ENCODE measurements at places on chromosomes 7 and 10.

- no peaks in the 10 kb centered on the region for H3K27me3 ChIP-seq
- H3K27ac ChIP-seq: no peak overlapping the region
- no peak for DNase-seq
Measured at GRCh38 chr10:62130948-62131347, 137.7 kb downstream of the RTKN2 start.

- H3K36me3 ChIP-seq: peaks cover 2% of the 10 kb centered on the region
- no peaks in the 10 kb centered on the region for H3K27me3 ChIP-seq
- no peak overlapping the region for H3K4me3 ChIP-seq
- H3K4me1 ChIP-seq: peaks cover 21% of the 10 kb centered on the region
Measured at GRCh38 chr10:114571316-114571999, 86.6 kb downstream of the ABLIM1 start.

GRCh38 chr7:27048438-27048837 is 47.4 kb downstream of the HOXA1 start:
- no peaks in the 10 kb centered on the region for H3K27me3 ChIP-seq
- H3K27ac ChIP-seq: no peak overlapping the region
- no peaks in the 10 kb centered on the region for H3K36me3 ChIP-seq

- H3K27me3 ChIP-seq: no peaks in the 10 kb centered on the region
- H3K36me3 ChIP-seq: no peaks in the 10 kb centered on the region
- no peak for DNase-seq
Measured at GRCh38 chr7:143492799-143493739, 15.4 kb downstream of the TAS2R41 start.

- no peak overlapping the region for H3K27ac ChIP-seq
- no peak overlapping the region for H3K4me3 ChIP-seq
- no peaks in the 10 kb centered on the region for H3K27me3 ChIP-seq
- H3K36me3 ChIP-seq: no peaks in the 10 kb centered on the region
- peaks cover 42% of the 10 kb centered on the region for H3K4me1 ChIP-seq
Measured at GRCh38 chr10:34713875-34714274, 101.2 kb downstream of the PARD3 start.

- H3K4me3 ChIP-seq: no peak overlapping the region
- no peaks in the 10 kb centered on the region for H3K27me3 ChIP-seq
- no peak for DNase-seq
- H3K4me1 ChIP-seq: no peaks in the 10 kb centered on the region
- no peak overlapping the region for H3K27ac ChIP-seq
Measured at GRCh38 chr7:20197837-20198236, 19.3 kb downstream of the MACC1 start.

- no peak overlapping the region for H3K4me3 ChIP-seq
- H3K27me3 ChIP-seq: no peaks in the 10 kb centered on the region
- no peaks in the 10 kb centered on the region for H3K36me3 ChIP-seq
- H3K4me1 ChIP-seq: peaks cover 7% of the 10 kb centered on the region
Measured at GRCh38 chr7:112495810-112496462, 15.1 kb downstream of the LSMEM1 start.

DNA sequence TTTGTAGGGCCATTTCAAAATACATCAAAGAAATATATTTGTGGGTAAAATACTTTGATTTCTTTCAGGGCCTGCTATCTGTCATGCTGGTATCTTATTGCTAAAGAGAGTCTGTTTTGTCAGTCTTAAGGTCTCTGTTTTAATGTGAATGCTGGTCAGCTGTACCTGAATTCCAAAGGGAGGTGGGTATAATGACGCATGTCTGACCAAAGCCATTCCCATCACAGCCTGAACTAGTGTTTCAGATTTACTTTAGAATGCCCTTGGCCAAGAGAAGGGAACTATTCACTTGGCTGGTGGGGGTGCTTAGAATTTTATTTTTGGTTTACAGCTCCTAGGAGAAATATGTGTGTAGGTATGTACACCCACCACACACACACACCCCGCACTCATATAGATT is 30.6 kb upstream of the MYL10 start:
- no peak for DNase-seq
- no peaks in the 10 kb centered on the region for H3K36me3 ChIP-seq
- no peak overlapping the region for H3K4me3 ChIP-seq
- no peak overlapping the region for H3K27ac ChIP-seq
- H3K27me3 ChIP-seq: no peaks in the 10 kb centered on the region

DNA sequence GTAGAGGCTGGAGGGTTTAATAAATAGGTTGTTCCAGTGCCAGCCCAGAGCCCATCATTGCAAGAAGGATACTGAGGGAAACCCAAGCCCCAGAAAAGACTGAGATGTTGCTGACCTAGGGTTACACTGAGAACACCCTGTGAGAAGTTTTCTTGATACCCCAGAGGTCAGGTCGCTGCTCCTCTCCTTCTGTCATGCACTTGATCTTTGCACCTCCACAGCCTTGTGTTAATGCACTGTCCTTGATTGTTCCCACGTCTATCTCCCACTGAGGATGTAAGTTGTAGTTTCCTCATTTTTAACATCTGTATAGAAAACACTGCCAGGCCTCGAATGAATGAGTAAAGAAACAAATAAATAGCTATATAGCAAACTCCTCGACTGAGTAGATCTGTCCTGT is 195.3 kb upstream of the AHR start:
- DNase-seq: no peak
- peaks cover 14% of the 10 kb centered on the region for H3K4me1 ChIP-seq
- H3K4me3 ChIP-seq: no peak overlapping the region
- H3K27me3 ChIP-seq: no peaks in the 10 kb centered on the region

DNA sequence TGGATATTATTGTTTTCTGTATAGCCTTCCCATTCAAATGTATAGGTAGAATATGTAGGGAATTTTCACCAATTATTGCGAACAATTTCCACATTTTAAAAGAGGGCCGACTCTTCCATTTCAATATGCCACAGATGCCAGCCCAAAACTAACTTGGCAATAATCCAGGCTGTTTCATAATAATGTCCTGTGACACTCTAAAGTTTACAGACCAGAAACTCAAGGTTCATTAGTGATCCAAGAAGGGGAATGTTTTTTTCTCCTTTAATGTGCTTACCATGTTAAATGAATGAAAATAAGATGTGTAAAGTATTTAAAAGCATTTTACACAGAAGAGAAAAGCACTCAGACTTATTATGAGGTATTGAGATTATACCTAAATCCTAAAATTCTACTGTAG is 63.0 kb upstream of the FAM3C start:
- no peaks in the 10 kb centered on the region for H3K36me3 ChIP-seq
- no peak overlapping the region for H3K27ac ChIP-seq
- no peaks in the 10 kb centered on the region for H3K4me1 ChIP-seq
- no peaks in the 10 kb centered on the region for H3K27me3 ChIP-seq
- DNase-seq: no peak

GRCh38 chr10:124349231-124349995 is 69.3 kb downstream of the OAT start:
- H3K36me3 ChIP-seq: no peaks in the 10 kb centered on the region
- no peak for DNase-seq
- no peak overlapping the region for H3K27ac ChIP-seq
- H3K4me3 ChIP-seq: no peak overlapping the region
- peaks cover 6% of the 10 kb centered on the region for H3K4me1 ChIP-seq

DNA sequence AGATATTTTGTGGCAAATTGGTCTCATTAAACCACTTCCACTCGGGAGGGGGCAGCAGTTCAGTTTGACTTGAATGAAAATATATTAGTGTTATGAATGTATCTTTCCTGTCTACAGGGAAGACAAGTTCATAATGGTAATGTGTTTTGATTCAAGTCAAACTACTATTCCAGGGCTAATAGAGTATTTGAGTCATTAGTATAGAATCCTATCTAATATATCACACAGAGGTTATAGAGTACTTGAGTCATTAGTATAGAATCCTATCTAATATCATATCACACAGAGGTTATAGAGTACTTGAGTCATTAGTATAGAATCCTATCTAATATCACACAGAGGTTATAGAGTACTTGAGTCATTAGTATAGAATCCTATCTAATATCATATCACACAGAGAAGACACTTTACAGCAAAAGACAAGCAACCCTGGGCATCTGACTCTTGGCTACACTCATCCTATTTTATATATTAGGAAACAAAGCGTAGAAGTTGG is 199.7 kb upstream of the MAGI2 start:
- no peaks in the 10 kb centered on the region for H3K4me1 ChIP-seq
- H3K27me3 ChIP-seq: no peaks in the 10 kb centered on the region
- no peaks in the 10 kb centered on the region for H3K36me3 ChIP-seq

- H3K27ac ChIP-seq: no peak overlapping the region
- H3K36me3 ChIP-seq: no peaks in the 10 kb centered on the region
- no peaks in the 10 kb centered on the region for H3K27me3 ChIP-seq
- DNase-seq: peak; percentile 22
Measured at GRCh38 chr10:78866731-78867554, 201.8 kb upstream of the ZMIZ1 start.

- no peaks in the 10 kb centered on the region for H3K4me1 ChIP-seq
- H3K4me3 ChIP-seq: no peak overlapping the region
- H3K27me3 ChIP-seq: no peaks in the 10 kb centered on the region
- DNase-seq: no peak
- no peaks in the 10 kb centered on the region for H3K36me3 ChIP-seq
Measured at GRCh38 chr7:68640103-68640502, 958.2 kb upstream of the AUTS2 start.

GRCh38 chr7:1065585-1066241 is 21.4 kb downstream of the GPR146 start:
- no peaks in the 10 kb centered on the region for H3K36me3 ChIP-seq
- DNase-seq: peak; percentile 92
- H3K27ac ChIP-seq: no peak overlapping the region

All from liver (tissue), 10 donors.